ENCODE measurements at places on chromosomes 12 and 14.
A peak's percentile ranks its signal among the peaks of the same experiment; 100 is the strongest.

GRCh38 chr12:118271770-118272417 is 100.8 kb downstream of the TAOK3 start:
- no peak for DNase-seq

GRCh38 chr12:108299980-108300696 is 39.0 kb downstream of the CMKLR1 start:
- DNase-seq, result no peak

DNA sequence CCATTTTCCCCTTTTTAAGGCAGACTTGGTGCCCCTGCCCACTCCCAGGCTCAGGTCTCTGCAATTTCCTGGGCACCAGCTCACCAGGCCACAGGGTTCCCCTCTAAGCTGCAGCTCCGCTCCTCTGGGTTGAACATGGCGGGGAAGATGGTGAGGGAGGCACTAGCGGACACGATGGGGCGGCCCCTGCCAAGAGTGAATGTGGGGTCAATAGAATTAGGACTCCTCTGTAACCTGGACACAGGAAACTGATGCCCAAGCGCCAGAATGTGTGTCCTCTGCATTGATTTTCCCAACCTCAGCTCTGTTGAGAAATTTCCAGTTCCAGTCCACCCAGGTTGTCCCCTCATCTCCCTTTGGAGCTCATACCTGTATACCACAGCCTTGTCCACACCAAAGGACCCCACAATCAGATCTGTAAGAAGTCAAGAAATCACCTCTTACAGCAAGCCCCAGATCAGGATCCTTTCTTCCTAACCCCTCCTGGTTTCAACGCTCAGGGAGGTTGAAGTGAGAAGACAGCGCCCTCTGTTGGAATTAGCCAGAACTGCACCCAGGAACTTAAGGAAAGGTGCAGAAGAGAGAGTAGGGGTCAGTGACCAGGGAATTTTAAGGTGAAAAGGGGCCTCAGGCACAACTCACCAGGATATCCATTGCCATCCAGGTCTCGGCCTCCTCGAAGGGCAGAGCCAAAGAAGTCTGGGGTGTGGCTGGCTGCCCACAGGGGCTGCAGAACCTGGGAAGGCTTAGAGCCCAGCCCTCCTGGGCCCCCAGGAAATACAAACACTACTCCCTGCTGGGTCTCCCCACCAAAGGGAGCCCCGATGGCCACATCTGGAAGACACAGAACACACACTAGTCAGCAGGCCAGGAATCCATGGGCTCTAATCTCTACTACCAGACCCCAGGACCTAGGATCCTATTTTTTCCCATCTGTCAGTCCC is 14.7 kb downstream of the ITGA5 start:
- peak; percentile 59 for DNase-seq

GRCh38 chr12:123441523-123442164 is 5.2 kb upstream of the RILPL2 start:
- DNase-seq, result no peak

- no peak for DNase-seq
Measured at GRCh38 chr12:76634133-76634532, 74.6 kb upstream of the OSBPL8 start.

GRCh38 chr14:103022685-103023044 is 34.7 kb downstream of the CDC42BPB start:
- no peak for DNase-seq

DNA sequence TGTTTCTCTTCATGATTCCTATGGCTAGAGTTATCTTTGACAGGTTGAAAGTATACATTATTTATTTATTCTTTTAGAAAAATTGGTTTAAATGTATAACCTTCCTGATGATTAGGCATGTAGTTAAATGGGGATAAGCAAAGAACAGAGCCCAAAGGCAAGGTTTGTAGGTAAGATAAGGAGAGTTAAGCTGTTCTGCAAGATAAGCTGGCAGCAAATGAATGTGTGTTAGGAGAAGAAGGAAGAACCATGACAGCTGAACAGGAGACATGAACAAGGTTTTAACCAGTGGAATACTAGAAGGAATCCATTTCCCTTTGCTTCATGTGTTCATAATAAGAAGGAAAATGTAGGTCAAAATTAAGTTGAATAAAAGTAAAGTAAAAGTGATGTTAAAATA is 1330.1 kb upstream of the USP15 start:
- no peak for DNase-seq

GRCh38 chr12:132727091-132727794 is 16.6 kb downstream of the PGAM5 start:
- DNase-seq, result no peak

DNA sequence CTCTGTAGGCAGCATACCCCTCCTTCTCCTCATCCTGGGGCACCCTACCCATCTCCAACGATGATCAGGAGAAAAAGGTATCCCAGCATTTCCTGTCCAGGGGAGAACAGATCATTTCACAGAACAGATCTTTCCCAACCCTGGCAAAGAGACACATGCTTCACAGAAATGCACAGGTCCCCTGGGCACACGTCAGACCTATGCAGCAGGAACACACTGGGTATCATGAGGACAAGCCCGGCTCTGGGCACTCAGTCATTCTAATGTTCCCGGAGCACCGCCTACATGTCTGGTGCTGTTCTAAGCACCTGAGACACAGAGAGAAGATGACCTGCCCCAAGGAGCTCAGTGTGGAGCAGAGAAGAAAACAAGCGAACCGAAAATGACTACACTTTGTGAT is 56.2 kb downstream of the ACTN1 start:
- DNase-seq, result no peak

DNA sequence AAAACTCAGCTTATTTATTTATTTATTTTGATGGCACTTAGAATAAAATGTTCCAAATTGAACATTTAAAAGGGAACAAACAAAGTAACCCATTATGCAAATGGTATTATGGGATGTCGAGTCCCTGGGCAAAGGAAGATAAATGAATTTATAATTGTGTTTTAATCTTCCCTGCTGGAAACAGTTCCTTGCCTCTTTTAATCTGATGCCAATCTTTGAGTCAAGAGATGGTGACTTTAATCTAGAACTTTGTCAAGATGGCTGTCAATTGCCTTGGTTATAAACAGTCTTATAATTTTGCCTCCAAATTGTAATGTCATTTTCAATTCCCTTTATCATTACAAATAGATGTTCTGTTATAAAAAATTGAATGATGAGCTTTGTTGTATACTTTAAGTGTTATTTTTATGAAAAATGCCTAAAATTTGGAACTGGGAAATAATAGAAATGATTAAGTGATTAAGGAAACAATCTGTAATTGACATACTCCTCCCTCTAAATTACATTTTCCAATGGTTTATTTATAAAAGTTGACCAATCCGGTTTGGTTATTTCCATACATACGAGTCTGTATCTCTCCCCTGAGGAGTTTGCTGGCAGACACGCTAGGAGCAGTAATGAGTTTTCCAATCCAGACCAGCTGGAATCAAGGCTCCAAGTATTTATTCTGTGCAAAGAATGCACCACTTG is 134.9 kb upstream of the FRMD6 start:
- no peak for DNase-seq

GRCh38 chr12:51905471-51906429 is 1.6 kb upstream of the ACVRL1 start:
- no peak for DNase-seq

GRCh38 chr14:94382716-94383596 is 5.4 kb downstream of the SERPINA1 start:
- no peak for DNase-seq

GRCh38 chr14:50656776-50657175 is 11.3 kb downstream of the SAV1 start:
- DNase-seq, result no peak

DNA sequence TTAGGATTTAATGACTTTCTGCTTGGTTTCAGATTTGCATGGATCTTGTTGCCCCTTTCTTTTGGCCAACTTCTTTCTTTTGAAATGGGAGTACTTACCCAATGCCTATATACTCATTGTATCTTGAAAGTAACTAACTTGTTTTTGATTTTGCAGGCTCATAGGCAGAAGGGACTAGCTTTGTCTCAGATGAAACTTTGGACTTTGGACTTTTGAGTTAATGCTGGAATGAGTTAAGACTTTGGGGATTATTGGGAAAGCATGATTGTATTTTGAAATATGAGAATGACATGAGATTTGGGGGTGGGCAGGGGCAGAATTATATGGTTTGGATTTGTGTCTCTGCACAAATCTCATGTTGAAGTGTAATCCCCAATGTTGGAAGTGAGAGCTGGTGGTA is 657.1 kb downstream of the TMTC2 start:
- DNase-seq, result no peak

DNA sequence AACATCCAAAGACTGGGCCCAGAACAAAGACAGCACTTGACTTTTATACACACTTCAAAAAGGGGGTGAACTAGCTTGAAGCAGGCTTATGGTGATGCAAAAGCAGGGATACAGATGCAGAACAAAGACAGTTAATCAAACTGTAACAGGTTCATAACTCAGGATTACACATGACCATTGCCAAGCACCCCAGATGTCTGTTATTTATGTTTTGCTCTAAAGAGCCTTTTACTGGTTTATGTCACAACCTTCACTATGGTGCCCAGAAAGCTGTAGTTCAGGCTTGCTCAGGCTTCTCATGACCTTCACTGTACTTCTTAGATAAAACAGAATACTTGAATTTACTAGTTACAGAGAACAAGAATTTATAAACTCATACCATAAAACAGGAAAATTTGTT is 31.7 kb upstream of the SLC38A4 start:
- no peak for DNase-seq

DNA sequence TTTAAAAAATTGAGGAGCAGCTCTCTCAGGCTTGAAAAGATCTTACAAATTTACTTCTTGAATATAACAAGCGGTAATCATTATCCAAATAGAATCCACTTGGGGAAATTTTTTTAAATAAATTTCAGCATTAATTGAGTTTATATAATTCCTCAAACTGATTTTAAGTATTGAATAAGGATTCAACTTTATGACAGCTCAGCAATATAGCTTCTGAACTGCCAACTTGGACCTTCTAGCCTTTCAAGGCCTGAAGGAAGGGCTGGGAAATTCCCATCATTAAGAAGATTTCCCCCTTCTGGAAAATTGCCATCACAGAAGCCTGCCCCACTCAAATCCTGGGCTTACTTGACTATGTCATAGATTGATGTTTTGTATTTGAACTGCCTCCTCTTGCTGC is 57.5 kb upstream of the GARIN2 start:
- DNase-seq, result no peak

DNA sequence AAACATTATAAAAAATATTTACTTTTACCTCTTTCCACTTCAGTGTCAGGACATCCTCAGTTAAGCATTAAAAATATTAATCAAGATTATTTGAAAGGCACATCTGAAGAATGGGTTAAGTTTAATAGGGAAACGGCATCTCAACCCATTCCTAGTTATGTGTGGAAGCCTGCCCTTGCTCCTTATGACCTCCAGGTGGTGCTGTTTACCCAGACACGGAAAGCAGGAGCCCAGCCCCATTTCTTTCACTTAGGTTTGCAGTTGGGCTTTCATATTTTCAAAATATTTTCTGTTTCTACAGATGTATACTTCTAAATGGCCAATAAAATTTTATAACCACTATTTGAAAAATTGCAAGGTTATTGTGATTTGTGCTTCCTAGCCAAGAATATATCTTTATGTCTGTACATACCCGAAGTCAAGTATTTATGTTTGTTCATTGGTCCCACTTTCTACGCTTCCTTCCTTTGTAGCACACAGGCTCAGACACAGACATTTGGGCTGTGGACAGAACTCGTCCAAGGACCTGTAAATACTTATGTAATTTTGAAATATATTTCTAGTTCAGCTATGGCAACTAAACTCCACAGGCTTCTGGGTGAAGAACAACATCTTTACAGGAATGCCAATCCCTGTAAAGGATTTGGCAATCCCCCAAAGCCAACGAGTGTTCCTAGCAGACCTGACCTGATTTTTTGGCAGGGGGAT is 247.1 kb downstream of the AKAP6 start:
- DNase-seq, result peak; percentile 52

- DNase-seq, result no peak
Measured at GRCh38 chr12:62537551-62537950, 70.9 kb downstream of the MON2 start.

- no peak for DNase-seq
Measured at GRCh38 chr12:131528667-131529066, 182.2 kb upstream of the SFSWAP start.

DNA sequence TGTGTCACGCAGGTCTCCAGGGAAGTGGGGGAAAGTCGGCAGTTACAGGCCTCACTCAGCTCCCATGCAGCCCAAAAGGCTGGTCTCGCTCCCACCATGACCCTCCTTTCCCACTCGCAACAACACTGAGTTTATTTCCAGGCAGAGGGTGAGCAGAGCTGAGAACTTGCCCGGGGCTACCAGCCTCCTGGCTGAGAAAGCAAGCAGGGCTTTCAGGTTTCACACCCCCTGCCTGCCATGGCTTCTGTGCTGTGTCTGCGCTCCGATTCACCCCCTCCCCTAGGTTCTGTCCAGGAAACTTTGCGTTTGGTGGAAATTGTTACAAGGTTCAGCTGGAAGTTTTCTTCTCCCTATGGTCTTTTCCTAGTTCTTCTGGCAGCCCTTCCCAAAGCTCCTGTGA is 17.1 kb downstream of the OR10G2 start:
- DNase-seq, result no peak

- DNase-seq, result no peak
Measured at GRCh38 chr12:27467641-27468040, 21.1 kb downstream of the SMCO2 start.

DNA sequence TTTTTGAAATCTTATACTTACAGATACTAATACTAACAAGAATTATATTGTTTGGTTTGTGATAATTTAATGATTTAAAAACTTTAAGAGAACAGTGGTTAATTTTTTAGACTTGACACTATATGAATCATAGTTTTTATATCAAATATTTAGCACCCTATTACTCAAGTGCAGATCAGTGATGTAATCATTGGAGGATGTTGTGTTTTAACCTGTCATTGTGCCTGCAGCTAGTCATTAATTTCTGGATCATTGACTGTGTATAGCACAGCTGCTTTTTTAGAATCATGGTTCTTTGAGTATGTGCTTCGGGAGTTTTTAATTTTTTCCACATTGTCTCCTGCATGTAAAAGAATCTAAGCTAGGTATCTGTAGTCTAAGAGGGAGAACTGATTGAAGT is 17.3 kb downstream of the ARID4A start:
- DNase-seq, result no peak

DNA sequence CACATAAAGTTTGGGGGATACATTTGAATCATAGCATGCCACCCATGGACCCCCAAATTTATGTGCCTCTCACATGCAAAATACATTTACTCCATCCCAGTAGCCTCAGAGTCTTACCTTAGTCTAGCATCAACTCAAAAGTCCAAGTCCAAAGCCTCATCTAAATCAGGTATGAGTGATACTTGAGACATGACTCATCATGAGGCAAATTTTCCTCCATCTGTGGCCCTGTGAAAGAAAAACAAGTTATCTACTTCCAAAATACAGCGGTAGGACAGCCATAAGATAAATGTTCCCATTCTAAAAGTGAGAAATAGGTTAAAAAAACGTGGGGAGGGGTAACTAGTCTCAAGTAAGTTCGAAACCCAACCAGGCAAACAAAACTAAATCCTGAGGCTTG is 444.2 kb downstream of the SNAPC1 start:
- no peak for DNase-seq

GRCh38 chr14:105864651-105865265 is 338.4 kb downstream of the TMEM121 start:
- no peak for DNase-seq

- DNase-seq, result no peak
Measured at GRCh38 chr14:55514819-55515490, 65.1 kb upstream of the KTN1 start.

All from NCI-H1092 (cell line).